ENCODE measurements at places on chromosomes 7 and 10.

- no peak for DNase-seq
These were observed 185.5 kb upstream of the SH2B2 start for GRCh38 chr7:102101111-102101551.

- no peak for DNase-seq
These were observed 338.1 kb downstream of the WDR37 start for GRCh38 chr10:1394155-1394912.

- DNase-seq: peak; percentile 93
These were observed 23.8 kb upstream of the MKI67 start for GRCh38 chr10:128150045-128150493.

- DNase-seq: no peak
These were observed 23.7 kb downstream of the CREM start for GRCh38 chr10:35150308-35150707.

GRCh38 chr10:132813001-132813401, 27.1 kb upstream of the NKX6-2 start:
- no peak for DNase-seq

GRCh38 chr7:156127166-156128134, 315.2 kb upstream of the SHH start:
- no peak for DNase-seq

GRCh38 chr10:23696476-23696875, 257.6 kb downstream of the OTUD1 start:
- no peak for DNase-seq

GRCh38 chr7:37987732-37988131, 67.3 kb downstream of the EPDR1 start:
- DNase-seq: no peak

GRCh38 chr10:132420981-132421846, 24.2 kb downstream of the PWWP2B start:
- DNase-seq: peak; percentile 76

GRCh38 chr10:59635502-59636290, 74.0 kb downstream of the SLC16A9 start:
- DNase-seq: no peak

DNA sequence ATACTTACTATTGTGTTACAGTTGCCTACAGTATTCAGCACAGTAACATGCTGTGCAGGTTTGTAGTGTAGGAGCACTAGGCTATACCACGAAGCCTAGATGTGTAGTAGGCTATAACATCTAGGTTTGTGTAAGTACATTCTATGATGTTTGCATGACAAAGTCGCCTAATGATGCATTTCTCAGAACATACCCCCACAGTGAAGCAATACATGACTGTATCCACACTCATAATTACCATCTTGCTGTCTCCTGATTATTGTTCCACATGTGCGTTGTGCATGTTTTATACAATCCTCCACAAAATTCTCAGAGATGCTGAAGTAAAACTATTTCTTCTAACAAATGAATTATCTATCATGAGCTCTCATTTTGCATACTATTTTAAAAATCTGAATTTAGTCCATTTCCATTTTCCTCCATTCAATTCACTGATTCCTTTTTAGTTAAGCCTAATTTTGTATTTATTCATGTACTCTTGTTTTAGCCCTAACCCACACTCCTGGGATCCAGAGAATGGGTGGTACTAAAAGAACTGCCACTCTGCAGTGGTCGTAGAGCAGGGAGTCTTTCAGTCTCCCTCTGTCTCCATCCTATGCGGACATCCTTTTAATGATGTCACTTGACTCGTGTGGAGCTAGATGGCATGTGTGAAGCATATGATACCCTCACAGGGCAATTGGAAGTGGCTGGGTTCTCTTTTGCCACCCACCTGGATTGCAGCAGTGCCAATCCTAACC, 67.6 kb upstream of the CAV2 start:
- DNase-seq: no peak

DNA sequence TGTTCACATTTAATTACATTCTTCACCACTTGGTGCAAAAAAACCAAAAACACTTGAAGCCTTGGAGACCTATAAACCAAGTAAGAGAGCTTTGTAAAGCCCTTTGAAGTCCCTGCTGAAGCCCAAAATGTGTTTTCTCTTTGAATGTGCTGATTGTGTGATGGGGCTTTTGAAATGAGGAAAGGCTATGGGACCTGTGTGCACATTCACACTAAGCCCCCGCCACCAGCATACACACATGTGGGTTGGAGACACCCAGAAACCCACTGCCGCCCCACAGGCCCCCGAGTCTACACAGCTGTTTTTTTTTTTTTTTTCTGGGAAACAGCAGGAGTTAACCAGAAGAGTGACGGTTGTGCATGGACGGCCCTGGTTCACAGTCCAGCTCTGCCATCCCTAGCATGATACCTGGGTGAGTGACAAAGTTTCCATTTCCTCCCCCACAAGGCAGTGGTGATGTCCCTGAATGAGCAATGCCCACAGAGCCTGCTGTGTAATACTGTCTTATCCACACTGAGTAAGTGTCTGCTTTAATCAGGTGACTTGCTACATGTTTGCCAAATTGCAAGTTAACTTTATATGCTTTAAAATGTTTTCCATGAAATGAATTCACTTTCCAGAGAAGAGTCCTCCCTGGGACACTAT, 154.6 kb upstream of the GDF10 start:
- no peak for DNase-seq

- DNase-seq: no peak
These were observed 237.8 kb downstream of the KIAA1217 start for GRCh38 chr10:24446739-24447138.
